Activated CD4-positive, CD25-positive, alpha-beta regulatory T cell (primary cell): ENCODE measurements at places on chromosomes 12 and 14.

DNA sequence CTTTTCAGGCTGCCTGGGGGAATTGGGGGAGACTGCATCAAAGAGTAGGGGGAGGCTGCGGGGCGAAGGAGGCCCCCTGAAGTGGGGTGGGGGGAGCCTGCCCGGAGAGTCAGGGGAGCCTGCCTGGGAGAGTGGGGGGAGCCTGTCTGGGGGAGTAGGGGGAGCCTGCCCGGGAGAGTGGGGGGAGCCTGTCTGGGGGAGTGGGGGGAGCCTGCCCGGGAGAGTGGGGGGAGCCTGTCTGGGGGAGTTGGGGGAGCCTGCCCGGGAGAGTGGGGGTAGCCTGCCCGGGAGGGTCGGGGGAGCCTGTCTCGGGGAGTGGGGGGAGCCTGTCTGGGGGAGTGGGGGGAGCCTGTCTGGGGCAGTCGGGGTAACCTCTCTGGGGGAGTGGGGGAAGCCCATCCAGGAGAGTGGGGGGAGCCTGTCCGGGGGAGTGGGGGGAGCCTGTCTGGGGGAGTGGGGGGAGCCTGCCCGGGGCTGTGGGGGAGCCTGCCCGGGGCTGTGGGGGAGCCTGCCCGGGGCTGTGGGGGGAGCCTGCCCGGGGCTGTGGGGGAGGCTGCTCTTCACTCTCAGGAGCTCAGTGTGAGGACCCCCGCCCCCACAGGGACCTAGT, 6.5 kb upstream of the DEGS2 start:
- no peak for DNase-seq

- no peak for DNase-seq
Measured at GRCh38 chr12:132836795-132837331, 8.2 kb upstream of the GOLGA3 start.

- no peak for DNase-seq
Measured at GRCh38 chr12:128298091-128298748, 31.2 kb downstream of the TMEM132C start.

- DNase-seq: no peak
Measured at GRCh38 chr12:24814379-24815113, 134.4 kb downstream of the BCAT1 start.

GRCh38 chr14:24231263-24232120, 675 bp downstream of the NEDD8 start:
- DNase-seq: no peak

DNA sequence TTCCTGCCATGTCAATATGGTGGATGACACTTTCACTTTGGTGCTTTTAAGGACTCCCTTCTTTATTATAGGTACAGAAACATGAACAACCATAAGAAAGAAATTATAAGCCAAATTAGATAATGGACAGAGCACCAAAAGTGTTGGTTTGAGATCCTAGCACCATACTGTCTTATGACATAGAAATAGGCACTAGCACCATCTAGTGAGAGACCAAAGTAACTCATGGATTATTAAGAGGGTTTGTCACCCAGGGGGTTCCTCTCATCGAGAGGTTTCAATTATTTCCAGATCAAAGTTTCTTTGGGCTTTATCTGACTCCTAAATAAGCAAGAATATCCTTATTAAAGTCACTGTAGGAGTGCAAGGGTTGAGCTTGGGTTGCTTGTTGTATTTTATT, 153.0 kb upstream of the DIO2 start:
- DNase-seq: no peak
